ENCODE measurements at places on chromosomes 3 and 15. TPM values are rescaled to one million over a fixed set of nuclear protein-coding genes. Genes with fewer than 3 reads are reported as not detected.

GRCh38 chr15:60346653-60347052 is 51.1 kb downstream of the ANXA2 start:
- no peak for DNase-seq

DNA sequence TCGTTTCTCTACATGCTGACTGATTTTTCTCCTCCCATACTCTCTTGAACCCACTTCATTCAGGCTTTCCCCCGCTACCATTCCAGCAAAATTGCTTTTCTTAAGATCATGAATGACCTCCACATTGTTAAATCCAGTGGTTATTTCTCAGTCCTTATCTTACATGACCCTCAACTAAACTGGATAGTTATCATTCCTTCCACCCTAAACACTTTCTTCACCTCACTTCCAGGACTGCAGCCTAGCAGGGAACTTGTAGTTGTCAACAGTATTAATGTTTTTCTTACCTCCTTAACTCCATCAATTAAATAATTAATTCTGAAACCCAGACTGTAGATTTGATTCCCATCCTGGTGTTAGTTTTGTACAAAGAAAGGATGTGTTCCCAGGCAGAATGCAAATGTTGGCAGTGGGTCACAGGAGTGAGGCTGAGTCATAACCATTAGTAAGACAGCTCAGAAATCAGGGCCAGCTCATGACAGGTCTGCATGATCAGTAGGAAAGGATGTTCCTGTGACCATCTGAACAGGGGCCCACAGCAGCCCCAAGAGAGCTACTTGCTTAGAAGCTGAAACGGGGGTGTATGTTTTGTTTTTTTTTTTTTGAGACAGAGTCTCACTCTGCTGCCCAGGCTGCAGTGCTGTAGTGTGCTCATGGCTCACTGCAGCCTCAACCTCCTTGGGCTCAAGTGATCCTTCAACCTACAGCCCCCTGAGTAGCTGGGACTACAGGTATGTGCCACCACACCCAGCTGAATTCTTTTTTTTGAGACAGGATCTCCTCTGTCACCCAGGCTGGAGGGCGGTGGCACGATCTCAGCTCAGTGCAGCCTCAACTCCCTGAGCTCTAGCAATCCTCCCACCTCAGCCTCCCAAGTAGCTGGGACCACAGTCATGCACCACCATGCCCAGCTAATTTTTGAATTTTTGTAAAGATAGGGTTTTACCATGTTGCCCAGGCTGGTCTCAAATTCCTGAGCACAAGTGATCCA is 9.1 kb downstream of the BCL2L10 start:
- DNase-seq = peak; percentile 90

GRCh38 chr3:57397175-57398026 is 104.9 kb upstream of the ASB14 start:
- DNase-seq = peak; percentile 4

GRCh38 chr3:170171563-170171962 is 10.0 kb downstream of the PHC3 start:
- no peak for DNase-seq

The CNTN6 gene
- total RNA-seq = 0.12 TPM

The MESP2 gene
- total RNA-seq = 2.5 TPM

- no peak for DNase-seq
Measured at GRCh38 chr3:106317141-106318055, 448.6 kb upstream of the CBLB start.
